Activated CD4-positive, CD25-positive, alpha-beta regulatory T cell treated with anti-CD3 and anti-CD28 coated beads, Interleukin-2, amount 50 U/mL, for 72 hours (primary cell): ENCODE measurements at places on chromosomes 7 and 10.

- DNase-seq: no peak
Observed at GRCh38 chr7:77316219-77316978, 99.8 kb downstream of the GSAP start.

- DNase-seq: no peak
Observed at GRCh38 chr10:53045315-53045714, 272.7 kb upstream of the MBL2 start.

GRCh38 chr10:79192677-79193003 lies 123.9 kb downstream of the ZMIZ1 start:
- no peak for DNase-seq

GRCh38 chr7:138935465-138936011 lies 45.7 kb downstream of the KIAA1549 start:
- no peak for DNase-seq

DNA sequence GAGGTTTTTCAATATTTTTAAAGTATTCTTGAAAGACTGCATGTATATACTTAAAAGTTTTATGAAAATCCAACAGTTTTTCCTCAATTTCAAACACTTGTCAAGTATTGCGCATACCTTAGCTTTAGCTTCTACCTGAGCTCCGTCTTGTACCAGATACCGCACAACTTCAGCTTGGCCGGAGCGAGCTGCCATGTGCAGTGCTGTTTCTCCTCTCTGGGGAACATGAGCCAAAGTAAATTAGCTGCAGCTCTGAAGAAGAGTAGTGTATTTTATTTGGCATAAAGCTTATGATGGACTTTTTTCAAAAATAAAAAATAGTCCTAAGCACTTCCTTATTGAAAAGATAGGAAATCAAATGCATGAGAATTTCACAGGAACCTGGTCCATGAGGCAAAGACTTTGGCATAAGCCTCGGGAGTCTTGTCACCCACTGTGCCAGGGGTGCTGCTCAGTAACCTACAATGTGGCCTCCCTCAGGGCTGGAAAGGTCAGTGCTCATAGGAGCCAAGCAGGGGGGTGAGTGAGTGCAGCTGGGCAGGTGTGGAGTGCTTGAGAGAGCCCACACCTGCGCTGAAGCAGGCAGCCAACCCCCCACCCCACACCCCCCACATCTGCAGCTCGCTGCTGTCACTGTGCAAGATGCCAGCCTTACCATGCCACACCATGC lies 189.5 kb downstream of the ANK3 start:
- no peak for DNase-seq

- DNase-seq: no peak
Observed at GRCh38 chr10:121027371-121027770, 176.2 kb downstream of the WDR11 start.

GRCh38 chr7:105389088-105389650 lies 448 bp upstream of the SRPK2 start:
- peak; percentile 51 for DNase-seq

GRCh38 chr10:97889461-97890265 lies 40.0 kb downstream of the GOLGA7B start:
- DNase-seq: no peak

DNA sequence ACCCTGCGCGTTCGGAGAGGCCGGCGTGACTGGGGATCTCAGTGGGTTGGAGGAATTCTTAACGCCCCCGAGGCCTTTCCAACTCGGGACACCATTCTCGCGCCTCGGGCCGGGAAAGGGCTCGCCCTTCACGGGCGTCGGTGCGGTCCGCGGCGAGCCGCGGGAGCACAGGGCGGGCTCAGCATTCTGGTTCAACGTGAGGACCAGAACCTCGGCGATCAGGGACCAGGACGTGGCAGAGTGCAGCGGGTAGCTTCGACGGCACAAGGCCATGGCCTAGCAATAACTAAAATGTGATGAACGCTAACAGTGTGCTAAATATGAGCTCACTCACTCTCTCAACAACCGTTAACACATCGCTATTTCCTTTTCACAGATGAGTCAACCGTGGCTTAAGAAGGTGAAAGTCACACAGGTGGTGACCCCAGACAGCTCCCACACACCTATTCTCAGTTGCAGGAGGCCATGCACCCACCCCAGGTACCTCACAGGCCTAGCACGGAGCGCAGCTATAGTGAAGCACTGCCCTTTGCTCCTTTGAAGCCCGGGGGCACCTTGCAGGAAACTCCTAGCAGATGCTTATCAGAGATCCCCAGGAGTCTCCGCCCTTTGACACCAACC lies 4.5 kb upstream of the EMX2 start:
- DNase-seq: no peak

- DNase-seq: no peak
Observed at GRCh38 chr7:100752994-100753393, 19.6 kb downstream of the ZAN start.

GRCh38 chr10:17219024-17219423 lies 9.0 kb upstream of the VIM start:
- no peak for DNase-seq

- peak; percentile 53 for DNase-seq
Observed at GRCh38 chr7:1920266-1920681, 250.2 kb downstream of the ELFN1 start.

- no peak for DNase-seq
Observed at GRCh38 chr7:137986252-137987017, 15.5 kb downstream of the CREB3L2 start.

DNA sequence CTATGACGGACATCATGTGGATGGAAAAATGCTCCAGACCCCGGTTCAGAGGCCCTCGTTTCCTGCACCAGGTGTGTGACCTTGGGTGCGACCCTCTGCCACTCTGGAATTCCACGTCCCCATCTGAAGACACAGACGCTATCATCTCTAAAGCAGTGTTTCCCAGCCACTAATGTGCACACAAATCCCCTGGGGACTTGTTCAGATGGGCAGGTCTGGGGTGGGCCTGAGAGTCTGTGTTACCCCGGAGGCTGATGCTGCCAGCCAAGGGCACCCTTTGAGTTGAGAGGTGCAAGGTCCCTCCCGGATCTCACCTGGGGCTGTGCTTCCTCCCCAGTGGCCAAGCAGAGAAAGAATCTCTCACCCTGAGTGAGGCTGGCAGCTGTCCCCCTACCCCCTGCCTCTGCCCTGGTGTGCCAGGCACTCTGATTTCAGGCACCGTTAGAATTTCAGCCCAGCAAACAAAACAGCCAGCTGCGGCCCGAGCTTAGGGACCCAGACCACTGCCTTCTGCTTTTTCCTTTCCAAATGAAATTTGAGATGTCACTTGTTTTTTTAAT lies 90.0 kb downstream of the SLIT1 start:
- DNase-seq: no peak

- no peak for DNase-seq
Observed at GRCh38 chr7:55210176-55210575, 155.0 kb upstream of the LANCL2 start.

- DNase-seq: peak; percentile 98
Observed at GRCh38 chr10:97640174-97640867, at the start of gene PI4K2A. Gene PI4K2A, plus strand, starts transcription at chr10:97640671. Its CDS starts 72 bp downstream, at chr10:97640743.

GRCh38 chr10:121994429-121994941 lies 5.5 kb downstream of the TACC2 start:
- DNase-seq: no peak

GRCh38 chr7:1576521-1577253 lies 6.9 kb upstream of the PSMG3 start:
- no peak for DNase-seq

- DNase-seq: no peak
Observed at GRCh38 chr7:82388138-82388537, 55.4 kb downstream of the CACNA2D1 start.

GRCh38 chr7:101015626-101016025 lies 4.3 kb upstream of the MUC17 start:
- DNase-seq: no peak

GRCh38 chr7:43291789-43292188 lies 179.3 kb downstream of the HECW1 start:
- DNase-seq: no peak

GRCh38 chr10:116274064-116274904 lies 1.3 kb upstream of the GFRA1 start:
- DNase-seq: no peak

DNA sequence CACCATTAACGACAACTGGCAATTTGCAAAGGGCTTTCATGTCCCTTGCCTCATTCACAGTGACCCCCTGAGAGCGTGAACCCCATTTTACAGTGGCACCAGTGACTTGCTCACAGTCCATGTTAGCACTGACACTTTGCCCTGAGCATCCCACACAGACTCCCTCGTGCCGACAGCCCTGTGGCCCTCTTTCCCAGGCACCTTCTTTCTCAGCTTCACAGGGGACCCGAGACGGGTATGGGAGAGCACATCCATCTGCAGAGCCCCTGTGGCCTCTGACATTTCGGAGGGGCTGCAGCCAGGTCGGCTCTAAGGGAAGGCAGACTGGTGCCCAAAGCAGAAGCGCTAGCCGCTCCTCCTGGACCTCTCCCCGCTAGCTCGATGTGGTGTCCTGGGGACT lies 10.8 kb downstream of the LOXL4 start:
- no peak for DNase-seq

- no peak for DNase-seq
Observed at GRCh38 chr10:75108684-75109458, 2.6 kb upstream of the SAMD8 start.

- no peak for DNase-seq
Observed at GRCh38 chr10:49288341-49289065, 10.5 kb upstream of the C10orf71 start.

DNA sequence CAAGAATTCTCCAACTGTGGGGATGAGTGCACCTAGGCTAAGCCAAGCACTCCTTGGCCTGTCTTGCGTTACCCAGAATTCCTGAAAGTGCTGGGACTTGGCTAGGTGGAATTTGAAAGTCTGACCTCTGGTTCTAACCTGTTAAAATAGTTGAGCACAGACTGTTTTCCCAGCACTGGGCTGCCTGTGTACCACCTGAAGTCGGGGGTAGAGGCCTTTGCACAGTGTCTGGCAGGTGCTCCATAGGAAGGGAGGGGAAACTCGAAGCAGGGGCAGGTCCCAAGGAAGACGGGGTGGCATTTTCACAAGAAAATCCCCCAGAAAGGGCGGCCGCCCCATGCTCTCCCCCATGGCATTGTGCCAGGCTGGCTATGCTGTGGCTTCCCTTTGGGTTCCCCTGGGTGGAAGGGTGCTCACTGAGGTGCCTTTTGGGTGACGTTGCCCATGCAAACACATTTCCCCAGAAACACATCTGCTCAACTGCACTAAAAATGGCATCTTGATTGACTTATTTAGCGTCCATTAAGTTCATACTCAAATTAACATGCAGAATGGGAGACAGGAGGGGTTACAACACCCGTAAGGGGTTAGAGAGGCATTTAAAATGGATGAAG lies 62.9 kb downstream of the SYPL1 start:
- no peak for DNase-seq

DNA sequence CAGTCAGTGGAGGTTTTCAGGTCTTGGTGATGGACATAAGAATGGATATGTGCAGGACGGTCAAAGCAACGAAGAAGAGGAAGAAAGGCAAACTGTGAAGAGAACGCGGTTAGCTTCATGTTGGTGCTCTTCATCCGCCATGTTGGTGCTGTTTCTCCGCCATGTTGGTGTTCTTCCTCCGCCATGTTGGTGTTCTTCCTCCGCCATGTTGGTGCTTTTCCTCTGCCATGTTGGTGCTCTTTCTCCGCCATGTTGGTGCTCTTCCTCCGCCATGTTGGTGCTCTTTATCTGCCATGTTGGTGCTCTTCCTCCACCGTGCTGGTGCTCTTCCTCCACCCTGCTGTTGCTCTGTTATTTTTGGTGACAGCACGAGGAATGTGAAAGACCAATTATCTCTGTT lies 95.4 kb downstream of the DOCK1 start:
- DNase-seq: no peak

DNA sequence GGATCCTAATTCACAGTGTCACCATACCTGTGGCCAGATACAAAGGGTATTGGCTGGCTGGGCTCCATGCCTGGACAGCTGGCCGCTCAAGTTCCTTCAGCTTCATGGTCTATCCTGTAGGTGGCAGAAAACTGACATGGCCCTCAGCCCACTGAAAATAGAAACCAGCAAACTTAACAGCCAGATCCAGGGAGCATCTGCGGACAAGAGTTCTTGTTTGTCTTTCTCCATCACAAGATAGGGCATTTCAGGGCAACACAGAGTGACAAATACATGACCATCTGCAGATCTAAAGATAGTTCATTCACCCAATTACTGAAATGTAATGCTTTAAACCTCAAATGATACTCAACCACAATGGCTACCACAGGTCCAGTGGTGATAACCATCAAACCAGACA lies 2.8 kb downstream of the SEC31B start:
- no peak for DNase-seq

DNA sequence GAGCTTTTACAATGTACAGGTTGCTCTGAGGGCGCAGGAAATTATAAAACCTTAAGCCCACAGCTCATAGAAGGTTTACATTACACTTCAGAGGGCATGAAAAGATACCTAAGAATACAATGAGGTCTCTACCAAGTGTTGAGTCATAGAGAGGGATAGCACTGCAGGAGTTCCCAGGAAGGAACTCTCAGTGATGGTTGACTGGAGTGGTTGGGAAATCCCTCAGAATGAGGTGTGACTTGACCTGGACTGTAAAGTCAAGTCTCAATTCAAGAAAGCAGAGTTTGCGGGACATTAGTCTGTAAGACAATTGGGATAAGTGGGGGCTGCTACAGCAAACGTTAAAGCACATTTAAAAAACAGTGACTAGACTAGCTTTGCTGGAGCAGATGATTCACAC lies 21.9 kb downstream of the TNKS2 start:
- no peak for DNase-seq

DNA sequence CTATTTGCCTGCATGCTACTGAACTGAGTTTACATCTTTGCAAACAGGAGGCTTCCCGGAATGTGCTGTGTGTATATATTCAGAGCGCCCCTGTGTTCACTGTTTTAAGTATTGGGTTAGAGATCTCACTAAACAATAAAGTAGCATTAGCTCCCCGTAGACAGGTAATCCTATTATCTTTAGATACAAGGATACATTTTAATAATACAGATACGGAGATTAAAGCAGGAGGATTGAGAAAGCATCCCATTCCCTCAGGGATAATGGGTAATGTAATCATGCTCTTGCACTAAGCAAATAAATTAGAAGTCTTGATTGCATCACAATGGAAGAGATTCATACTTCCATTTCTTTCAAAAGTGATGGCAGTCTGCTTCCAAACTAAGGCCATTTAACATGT lies 809.0 kb downstream of the NRG3 start:
- DNase-seq: no peak

DNA sequence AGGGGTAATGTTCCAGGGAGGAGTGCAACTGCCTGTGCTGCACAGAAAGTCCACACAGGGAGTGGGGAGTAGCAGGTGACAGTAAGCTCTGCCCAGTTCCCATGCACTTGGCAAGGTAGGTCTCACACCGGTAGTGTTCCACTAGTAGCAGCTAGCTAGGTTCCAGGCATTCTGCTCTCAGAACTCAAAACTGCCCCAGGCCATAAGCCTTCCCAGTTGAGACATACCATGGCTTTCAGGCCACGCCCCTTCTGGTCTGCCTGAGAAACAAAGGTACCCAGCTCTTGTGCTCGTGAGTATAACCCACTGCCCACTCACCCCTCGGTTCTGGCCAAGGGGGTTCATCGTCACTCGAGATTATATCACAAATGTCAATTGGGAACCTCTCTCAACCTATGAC lies 12.6 kb downstream of the CASP7 start:
- no peak for DNase-seq

DNA sequence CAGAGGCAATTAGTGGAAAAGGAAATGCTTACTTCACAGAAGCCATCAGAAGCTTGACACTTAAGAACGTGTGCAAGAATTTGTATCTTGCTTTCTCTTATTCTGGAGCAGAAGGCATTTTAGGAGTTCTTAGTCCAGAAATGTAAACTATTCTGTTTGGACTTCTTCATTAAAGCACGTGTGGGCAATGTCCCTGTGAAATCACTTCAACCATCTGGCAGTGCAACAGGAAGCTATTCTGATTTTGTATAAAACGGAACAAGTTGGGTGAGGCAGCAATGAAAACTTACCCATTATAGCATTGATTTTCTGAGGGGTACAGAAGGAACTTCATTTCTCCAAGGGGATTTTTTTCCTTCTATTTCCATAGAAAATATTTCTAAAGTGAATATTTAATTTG lies 21.3 kb upstream of the ARHGAP21 start:
- no peak for DNase-seq
